GM12864 (cell line): ENCODE measurements at places on chromosomes 11 and 22.

GRCh38 chr11:115927823-115928329, 423.7 kb upstream of the CADM1 start:
- no peak for DNase-seq

- DNase-seq = no peak
These were observed 48.2 kb downstream of the GLYATL2 start for GRCh38 chr11:58796333-58796732.

DNA sequence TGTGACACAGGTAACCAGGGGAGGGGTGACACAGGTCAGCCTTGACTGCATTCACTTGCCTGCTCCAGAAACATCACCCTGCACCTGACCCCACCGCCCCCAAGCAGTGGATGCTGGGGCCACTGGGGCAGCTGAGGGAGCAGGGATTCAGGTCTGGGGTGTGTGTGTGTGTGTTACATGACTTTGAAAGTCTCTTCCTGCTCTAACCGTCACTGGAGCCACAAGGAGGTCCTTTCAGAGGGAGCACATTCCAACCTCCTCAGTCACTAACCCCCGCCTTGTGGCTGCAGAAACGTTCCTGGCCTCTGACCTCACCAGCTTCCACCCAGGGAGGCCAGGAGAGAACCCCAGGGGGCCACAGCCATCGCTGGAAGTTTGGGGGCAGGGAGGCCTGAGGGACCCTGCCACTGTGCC, 2.9 kb upstream of the FOSL1 start:
- no peak for DNase-seq

- DNase-seq = no peak
These were observed 5.4 kb downstream of the SLC25A45 start for GRCh38 chr11:65377036-65377435.

GRCh38 chr11:75809111-75809510, 5.9 kb upstream of the UVRAG start:
- DNase-seq = no peak

DNA sequence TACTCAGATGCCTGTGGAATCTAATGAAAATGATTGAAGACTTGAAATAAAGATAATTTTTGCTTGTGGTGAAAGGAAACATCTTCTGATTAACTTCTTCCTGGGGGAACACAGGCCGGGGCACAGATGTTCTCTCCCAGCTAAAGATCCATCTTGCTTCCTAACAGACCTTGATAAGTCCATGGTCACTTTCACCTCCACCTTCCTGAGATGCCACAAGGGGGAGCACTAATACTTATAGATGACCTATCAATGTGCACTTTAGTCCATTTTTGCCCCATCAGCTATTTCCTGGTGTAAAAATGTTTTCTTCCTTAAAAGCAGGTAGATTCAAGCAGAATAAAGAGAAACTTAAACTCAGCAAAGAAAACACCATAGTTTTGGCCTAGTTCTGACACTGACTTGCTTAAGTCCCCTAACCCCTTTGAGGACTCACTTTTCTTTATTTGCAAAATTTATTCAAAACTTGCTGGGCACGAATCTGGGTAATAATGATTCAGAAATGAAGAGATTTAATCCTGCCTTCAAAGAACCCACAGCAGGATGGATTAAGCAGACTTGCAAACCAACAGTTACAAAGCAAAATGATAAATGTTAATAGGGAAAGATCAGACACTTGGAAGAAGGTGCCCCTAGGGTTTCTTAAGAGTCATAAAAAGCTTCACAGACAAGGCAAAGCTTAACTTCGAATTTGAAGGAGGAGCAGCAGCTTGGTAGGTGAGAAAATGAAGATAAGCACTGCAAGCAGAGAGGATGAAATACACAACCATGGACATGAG, 158.7 kb downstream of the RAB38 start:
- DNase-seq = peak; percentile 54

DNA sequence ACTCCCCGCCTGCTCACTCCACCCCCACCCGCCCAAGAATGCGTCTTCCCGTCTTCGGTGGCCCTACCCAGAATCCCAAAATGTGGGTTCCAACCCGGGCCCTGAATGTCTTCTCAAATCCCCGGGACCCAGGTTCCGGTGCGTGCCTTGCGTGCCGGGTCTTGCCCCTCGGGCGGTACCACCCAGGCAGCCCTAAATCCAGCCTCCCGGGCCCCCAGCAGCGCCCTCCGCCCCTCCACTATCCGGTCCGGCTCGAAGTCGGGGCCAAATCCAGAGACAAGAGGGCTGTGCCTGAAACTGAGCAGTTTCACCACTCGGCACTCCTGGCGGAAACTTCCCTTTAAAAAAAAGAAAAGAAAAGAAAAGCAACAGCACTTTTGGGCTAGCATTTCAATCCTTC, 16.3 kb upstream of the CCT8L2 start:
- DNase-seq = no peak

DNA sequence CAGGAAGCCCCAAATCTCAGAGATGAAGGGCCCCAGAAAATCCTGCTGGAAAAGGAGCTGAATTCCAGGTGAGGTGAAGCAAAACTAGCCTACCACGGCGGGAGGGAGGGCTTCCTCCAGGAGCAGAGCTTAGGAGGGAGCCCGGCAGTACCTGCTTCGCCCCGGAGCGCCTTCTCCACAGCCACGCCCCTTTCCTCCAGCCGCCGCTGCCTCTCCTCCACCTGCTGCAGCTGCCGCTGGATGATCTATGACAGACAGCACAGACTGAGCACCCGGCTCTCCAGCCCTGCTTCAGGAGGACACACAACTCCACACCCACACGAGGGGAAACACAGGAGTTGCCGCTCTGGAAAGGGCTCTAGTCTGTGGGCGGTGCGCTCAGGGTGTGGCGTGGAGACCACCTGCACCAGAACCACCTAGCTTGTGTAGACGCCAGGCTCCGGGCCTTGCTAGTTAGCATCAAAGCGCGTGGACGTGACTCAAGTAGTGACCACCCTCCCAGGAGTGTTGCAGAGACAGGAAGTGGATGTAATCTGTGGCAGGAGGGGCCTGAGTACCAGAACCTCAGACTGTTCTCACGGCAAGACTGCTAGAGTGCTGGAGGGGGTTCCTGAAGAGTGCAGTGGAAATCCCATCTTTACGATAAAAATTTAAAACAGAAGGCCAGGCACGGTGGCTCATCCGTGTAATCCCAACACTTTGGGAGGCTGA, 34.6 kb upstream of the BID start:
- no peak for DNase-seq

GRCh38 chr11:63023222-63023814, 7.7 kb upstream of the SLC22A8 start:
- DNase-seq = no peak

- DNase-seq = no peak
These were observed 672 bp downstream of the TMEM135 start for GRCh38 chr11:87038235-87038977.

- DNase-seq = no peak
These were observed 6.0 kb upstream of the FGF3 start for GRCh38 chr11:69825037-69825834.

GRCh38 chr22:45516163-45516562, 13.5 kb downstream of the FBLN1 start:
- DNase-seq = no peak

DNA sequence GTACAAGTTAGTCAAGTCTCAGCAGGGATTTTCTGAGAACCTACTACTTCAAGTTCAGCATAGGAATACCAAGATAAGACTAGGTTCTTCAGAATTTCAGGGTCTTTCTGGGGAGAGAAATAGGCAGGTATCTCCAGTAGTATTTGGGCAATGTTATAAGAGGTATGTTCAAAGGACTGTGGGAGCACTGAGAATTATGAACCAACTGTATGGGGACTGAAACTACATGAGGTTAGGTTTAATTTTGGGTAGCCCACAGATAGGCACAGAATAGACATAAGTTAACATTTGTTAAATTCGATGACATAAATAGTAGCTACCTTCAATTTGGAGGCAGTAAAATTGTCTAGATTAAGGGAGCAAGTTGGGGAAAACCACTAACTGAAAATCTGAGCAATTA, 9.2 kb upstream of the GAB2 start:
- DNase-seq = no peak
